ENCODE measurements at places on chromosomes 7 and 10. TPM values are rescaled to one million over a fixed set of nuclear protein-coding genes. Genes with fewer than 3 reads are reported as not detected.

GRCh38 chr7:91089382-91089963 lies 174.8 kb upstream of the FZD1 start:
- peak; percentile 9 for DNase-seq

DNA sequence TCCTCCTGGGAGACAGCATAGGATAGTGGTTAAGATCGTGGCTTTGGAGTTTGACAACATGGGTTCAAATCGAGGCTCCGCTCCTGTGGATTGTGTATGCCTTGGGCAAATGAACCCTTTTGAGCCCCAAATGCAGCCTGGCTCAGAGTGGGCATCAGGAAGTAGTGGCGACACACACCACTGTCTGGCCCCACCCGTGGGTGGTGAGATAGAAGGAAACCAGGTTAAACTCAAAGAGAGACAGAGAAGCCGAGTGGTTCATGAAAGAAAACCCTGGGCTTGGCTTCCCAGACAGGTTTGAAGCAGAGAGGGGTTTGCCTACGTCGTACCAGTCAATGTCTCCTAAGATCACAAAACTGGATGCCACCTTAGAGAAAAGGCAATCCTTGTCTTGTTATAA lies 57.7 kb downstream of the PRTFDC1 start:
- no peak for DNase-seq

Gene CYP3A7
- 0.20 TPM for total RNA-seq

DNA sequence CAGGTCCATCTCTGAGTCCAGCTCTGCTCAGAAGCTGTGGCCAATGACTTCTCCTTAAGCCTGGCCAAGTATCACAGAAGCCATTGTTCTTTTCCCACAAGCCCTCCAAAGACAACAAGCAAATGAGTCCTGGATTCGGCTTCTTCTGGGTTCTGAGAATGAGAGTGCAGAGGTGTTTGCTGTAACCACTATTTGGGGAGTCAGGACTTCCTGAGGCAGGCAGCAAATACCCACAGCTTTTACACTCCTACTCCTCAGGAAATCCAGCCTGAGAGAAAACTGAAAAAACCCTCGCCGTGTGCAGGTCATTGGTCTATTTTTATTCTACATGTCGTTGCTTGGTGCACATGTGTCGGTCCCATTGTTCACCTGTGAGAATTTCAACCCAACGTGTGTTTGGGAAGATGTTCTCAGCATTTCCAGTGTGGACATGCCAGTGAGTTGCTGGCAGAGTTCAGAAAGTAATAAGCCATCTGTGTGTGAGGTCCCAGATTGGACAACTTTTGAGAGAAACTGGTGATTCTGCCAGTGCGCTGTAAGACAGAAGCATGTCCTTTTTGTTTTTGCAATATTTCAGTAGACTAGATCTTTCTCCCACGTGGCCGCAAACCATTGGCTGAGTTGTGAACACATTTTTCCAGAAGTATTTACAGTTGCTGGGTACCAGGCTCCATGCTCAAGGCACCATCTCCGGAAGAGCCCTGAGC lies 121.6 kb upstream of the LYZL2 start:
- DNase-seq, result no peak

Gene METTL27
- total RNA-seq, result 5.3 TPM

DNA sequence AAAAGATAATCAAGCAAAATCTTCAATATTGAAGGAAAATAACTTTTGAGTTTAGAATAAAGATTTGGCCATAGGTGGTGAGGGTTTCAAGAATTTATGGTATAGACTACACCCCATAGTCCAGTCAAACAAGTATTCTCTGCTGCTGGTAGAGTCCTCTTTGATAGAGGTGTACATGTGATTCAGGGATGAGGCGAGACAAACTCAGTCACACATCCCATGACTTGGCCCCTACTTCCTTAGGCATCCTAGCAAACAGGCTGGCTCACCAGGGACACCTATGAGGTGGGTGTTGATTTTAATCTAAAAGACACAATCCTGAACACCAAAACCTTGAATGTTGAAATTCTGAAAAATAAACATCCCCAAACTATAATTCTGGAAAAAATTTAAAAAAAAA lies 78.1 kb upstream of the SLC25A13 start:
- no peak for DNase-seq

Gene TNPO3
- 14.6 TPM for total RNA-seq

DNA sequence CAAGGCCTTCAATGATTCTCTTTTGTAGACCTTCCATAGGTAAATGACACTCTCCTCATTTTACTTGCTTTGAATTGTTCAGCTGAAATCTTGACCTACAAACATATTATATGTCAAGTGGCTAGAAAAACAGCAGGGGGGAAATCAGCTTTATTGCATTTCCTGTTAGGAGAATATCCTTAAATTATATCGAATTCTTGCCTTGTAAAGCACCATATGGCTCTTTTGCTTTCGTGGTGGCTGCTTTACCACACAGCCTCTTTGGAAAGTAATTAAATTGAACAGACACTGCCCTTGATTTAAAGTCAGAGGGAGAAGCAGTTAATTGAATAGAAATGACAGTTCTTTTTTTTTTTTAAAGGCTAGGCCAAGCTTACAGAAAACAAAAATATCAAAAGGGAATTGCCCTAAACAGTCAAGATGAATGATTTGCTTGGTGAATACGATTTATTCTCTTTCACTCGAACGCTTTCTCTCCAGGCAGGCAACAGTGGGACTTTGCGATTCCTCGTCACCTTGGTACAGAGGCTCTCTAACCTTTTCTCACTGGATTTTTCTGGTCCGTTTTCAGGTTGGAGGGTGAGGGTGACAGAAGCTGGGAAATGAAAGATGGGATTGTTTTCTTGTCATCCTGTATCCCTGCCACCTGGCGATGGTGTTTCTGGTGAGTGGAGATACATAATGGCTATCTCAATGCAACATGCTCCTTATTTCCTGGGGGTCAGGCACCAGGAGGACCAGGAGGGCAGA lies 126.0 kb downstream of the GATA3 start:
- no peak for DNase-seq

DNA sequence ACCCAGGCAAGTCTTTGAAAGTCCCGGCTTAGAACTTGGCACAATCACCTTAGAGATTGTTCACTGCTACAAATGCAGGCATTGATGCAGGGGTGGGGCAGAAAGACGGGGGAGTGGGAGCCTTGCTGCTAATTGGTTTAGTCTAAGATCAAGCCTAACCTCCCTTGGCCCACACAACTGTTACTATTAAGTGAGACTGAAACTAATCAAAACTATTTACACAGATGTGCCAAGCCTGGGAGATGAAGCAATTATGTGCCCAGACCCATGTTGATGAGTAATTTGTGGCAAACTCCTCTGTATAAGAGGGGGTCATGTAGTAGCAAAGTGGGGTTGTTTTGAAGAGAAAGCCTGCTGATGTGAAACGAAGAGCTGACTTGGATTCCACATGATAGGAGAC lies 178.2 kb upstream of the ITGB1 start:
- no peak for DNase-seq

- no peak for DNase-seq
Observed at GRCh38 chr10:79407811-79408795, 37.3 kb downstream of the ZCCHC24 start.

Gene SP8
- not detected for total RNA-seq

Gene SLC39A12
- not detected for total RNA-seq

DNA sequence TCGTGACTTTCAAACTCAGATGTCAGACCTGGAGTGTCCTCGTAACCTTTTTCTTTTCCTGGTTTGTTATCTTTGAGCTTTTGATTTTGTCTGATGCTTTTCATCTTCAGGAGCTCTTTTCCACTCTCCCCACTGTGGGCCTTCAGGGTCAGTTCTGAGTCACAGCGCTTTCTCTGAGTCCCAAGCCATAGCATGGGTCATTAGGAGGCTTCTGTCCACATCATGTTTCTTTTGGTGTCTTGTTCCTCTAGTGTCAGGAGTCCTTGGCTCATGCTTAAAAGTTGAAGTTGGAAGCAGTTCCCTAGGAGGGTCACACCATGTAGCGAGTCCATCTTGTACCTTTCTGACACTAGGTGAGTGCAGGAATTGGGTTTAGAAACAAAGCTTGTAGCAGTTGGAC lies 40.3 kb downstream of the DAGLB start:
- DNase-seq, result no peak

Gene CLCN1
- 0.06 TPM for total RNA-seq

DNA sequence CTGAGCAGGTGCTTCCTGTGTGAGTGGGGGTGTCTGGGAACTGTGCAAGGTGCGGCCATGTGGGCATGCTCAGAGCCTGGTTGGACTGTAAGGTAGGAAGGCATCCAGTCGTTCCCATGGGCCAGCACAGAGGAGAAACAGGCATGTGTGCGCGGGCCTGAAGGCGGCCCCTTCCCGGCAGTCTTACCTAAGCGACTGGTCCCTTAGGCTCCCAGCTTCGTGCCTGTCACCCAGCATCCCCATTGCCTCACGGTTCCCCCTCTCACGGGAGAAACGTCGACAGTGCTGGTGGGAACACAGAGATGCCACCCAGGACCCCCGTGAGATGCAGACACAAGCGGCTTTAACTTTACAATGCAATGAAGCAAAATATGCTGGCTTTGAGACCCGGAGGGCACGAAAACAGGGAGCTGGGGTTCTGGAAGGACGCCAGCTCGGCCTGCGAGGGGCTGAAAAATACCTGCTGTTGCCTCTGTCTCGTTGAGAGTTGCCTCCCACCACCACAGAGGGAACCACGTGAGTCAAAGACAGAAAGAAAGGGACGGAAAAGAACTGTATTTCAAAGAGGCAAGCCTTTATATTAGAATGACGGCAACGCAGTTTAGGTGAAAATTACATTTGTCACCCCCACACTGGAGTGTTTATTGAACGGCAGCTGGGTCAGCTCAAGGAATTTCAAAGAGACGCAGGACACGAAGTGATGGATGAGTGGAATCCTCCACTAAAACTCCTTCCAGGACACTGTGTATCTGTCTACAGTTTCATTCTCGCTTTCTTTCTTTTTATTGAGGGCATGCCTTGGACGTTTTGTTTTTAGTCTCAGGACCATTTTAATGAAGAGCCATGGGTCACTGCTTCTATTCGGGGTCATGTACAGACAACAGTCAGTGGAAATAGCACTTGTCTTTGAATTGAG lies 128.4 kb downstream of the DNAJB6 start:
- DNase-seq, result no peak

Gene PSD
- 5.2 TPM for total RNA-seq

Gene ARHGAP22
- total RNA-seq, result 6.0 TPM

GRCh38 chr10:86225103-86225782 lies 141.4 kb downstream of the GRID1 start:
- DNase-seq, result no peak

- no peak for DNase-seq
Observed at GRCh38 chr7:120740348-120740747, 117.6 kb downstream of the TSPAN12 start.

Gene LIPK
- total RNA-seq, result not detected

DNA sequence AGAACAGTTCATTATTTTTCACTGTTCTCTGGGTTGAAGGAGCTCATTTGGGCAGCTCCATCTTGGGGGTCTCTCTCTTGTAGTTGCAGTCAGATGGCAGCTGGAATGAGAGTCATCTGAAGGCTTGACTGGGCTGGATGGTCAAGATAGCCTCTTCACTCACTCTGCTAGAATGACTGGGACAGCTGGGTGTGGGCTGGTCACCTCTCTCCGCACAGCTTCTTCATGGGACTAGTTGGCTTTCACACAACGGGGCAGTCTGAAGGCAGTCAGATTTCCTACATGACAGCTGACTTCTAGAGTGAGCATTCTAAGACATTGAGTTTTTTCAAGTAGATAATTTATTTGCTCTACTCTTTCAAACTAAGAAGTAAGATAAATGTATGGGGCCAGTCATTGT lies 13.1 kb downstream of the PLEKHA1 start:
- DNase-seq, result no peak

DNA sequence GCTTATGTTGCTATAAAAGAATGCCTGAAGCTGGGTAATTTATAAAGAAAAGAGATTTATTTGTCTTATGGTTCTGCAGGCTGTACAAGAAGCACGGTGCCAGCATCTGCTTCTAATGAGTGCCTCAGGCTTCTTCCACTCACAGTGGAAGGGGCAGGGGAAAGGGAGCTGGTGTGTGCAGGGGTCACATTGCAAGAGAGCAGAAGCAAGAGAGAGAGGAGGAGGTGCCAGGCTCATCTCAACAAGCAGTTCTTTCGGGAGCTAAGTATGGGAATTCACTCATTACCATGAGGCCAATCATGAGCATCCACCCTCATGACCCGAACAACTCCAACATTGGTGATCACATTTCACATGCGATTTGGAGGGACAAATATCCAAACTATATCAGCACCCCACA lies 17.2 kb upstream of the SLK start:
- DNase-seq, result no peak

DNA sequence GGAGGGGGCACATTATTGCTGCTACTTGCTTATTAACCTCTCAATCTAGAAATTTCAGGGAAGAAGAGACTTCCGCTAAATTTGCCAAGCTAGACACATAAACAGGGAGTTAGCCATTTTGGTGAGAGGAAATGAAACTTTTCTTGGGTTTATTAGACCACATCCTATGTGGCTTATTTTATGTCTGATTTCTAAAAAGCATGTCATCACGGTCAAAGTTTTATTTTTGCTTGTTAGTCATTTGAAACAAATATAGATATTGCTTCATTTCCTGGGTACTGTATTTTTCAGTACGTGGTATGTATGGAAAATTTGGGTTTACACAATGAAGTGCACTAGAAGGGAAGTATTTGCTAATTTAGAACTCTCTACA lies 144.1 kb downstream of the TCF7L2 start:
- no peak for DNase-seq

GRCh38 chr7:135597181-135597925 lies 39.6 kb downstream of the NUP205 start:
- no peak for DNase-seq

DNA sequence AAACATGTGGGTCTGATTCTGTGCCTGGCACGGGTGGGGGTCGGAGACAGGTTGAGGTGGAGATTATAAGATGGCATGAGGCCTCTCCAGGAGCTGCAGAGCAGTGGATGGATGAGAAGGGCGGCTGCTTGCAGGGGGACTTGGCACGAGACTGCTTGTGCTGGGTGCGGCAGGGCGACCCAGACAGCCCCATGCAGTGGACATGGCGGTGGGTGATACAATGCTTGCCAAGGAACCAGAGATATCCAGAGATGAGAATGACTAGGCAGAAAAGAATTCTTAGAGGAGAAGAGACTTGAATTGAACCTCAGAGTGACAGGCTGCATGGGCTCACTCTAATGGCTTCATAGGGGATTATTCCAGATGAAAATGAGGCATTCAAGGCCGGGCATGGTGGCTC lies 145.4 kb downstream of the NEURL1 start:
- no peak for DNase-seq

- DNase-seq, result no peak
Observed at GRCh38 chr10:22780474-22780885, 66.1 kb upstream of the PIP4K2A start.

All from pancreas (tissue), 10 donors.